ENCODE measurements at places on chromosomes 1 and 21. TPM values are rescaled to one million over a fixed set of nuclear protein-coding genes. Genes with fewer than 3 reads are reported as not detected.

DNA sequence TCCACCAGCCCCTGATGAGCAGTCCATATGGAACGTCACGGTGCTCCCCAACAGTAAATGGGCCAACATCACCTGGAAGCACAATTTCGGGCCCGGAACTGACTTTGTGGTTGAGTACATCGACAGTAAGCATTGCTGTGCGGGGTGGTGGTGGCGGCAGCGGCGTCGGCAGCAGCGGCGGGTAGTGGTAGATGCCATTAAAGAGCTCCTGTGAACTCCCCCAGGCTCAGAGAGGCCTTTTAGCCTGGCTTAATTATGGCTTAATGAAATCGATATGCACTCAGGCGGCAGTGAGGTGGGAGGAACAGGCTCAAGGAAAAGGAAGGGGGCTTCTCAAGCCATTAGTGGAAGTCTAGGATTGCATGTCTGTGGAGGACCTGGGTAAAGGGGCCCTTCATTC lies 41.9 kb upstream of the CNTN2 start:
- DNase-seq: no peak

ITLN2 gene
- total RNA-seq: not detected

DNA sequence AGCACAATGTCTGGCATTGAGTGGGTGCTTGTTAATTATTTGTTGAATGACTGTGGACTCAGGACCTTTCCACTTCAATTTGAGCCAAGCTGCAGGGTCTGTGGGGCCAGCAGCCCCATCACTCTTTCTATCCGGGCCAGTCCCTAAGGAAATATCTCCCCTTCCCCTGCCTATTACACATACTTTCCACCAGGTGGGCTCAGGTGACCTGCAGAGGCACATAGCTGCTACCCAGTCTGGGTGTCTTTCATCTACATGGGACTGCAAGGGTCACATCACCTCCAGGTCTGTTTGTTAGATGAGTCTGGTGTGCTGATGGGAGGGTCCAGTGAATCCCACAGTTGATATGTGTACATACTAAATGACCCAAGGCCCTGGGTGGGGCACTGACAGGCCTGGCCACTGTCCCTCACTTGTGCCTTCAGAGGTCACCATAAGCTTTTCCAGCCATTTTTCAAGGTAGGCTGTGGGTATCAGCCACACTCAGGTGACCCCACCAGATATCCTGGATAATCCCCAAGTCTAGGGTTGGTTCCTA lies 59.5 kb upstream of the KDM4A start:
- no peak for DNase-seq

DNA sequence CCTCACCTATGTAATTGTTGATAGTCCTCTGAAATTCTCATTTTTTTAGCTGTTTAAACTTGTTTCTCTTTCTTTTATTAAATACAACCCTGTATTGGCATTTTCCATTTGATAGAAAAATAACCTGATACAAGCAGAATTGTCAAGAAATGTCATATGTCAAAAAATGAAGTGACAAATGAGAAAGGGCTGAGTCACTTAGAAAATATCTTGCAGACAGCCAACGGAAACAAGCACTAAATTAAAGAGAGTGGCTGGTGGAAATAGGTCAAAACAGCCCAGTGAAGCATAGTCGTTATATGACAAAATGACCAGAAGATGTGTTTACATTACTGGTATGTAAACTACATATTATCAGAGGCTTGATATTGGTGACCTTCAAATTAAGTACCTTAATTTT lies 484.4 kb downstream of the PLA2G4A start:
- DNase-seq: no peak

DNA sequence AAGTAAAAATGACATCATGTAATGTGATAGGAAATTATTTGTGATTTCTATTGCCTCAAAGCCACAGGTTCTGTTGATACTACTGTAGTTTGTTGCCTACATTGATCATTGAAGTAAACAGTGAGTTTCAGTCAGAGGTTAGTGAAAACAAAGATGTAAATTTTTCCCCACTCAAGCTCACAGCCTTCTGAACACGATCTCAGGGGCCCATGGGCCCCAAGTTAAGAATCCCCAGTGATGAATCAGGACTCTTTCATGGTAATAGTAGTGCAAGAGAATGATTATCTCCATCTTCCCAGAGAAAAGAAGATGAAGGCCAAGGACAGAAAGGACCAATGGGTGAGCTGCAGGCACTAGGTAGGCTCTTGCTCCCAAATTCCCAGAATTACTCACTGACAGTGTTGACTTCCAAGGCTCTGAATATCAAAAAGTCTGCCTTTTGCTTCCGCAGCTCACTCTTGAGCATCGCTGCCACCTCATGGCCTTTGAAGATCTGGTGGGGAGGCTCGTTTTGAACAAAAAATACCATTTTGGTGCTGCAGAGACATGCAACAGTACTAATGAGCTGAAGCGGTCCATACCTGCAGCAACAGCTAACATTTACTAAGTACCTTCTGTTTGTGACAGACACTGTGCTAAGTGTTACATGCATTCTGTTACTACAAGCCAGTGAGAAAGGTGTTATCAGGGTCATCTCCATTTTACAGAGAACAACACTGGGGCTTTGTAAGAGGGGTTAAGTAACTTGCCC lies 113.3 kb downstream of the KIAA0319L start:
- DNase-seq: peak; percentile 46

DNA sequence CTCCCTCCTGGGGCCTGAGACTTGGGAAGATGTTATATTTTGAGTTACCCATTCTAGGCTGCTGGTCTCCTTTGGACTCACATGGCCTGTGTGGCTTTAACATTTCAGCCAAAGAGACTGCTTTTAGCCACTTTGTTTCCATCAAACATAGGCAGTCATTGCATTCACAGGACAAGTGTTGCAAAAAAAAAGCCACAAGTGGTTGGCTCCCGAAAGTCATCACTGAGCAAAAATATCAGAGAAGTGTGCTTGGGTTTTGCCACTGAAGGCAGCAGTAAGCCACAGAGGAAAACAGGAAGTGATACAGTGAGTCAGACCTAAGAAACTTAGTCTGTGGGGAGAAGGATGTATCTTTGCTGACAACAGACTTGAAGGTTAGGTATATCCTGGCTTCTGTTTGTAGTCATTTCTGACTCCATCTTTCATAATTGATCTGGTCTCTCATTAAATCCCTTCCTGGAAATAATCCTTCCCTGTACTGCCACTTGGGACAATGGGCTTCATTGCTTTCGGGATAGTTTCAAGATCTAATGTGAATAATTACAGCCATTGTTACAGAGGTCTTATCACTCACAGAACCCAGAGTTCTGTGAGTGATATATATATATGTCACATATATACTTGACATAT lies 80.9 kb downstream of the COLGALT2 start:
- DNase-seq: no peak

MROH7 gene
- not detected for total RNA-seq

GRCh38 chr1:71080230-71080738 lies 551 bp downstream of the ZRANB2 start:
- DNase-seq: no peak

IL6R gene
- 12.4 TPM for total RNA-seq

- DNase-seq: peak; percentile 32
Measured at GRCh38 chr1:225769687-225770086, 7.9 kb upstream of the SRP9 start.

VANGL2 gene
- total RNA-seq: 17.7 TPM

DNA sequence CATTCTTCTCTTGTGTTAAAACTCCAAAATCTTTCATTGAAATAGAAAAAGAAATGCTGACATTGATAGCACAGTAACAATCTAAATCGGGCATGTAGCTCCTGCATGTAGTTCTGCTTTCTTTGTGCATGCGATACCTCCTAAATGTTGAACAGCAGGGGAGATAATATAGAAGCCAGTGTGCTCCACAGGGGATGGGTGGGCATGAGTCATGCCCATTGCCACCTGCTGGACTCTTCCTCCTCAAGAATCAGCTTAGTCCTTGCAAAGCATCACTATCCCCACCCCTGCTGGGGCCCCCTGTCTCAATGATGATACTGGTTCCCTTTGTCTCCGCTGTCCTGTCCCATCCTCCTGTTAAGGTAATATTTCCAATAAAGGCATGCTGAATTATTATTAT lies 203.0 kb downstream of the RWDD3 start:
- DNase-seq: no peak

- no peak for DNase-seq
Measured at GRCh38 chr1:47524272-47524671, 86.4 kb downstream of the FOXD2 start.

DNA sequence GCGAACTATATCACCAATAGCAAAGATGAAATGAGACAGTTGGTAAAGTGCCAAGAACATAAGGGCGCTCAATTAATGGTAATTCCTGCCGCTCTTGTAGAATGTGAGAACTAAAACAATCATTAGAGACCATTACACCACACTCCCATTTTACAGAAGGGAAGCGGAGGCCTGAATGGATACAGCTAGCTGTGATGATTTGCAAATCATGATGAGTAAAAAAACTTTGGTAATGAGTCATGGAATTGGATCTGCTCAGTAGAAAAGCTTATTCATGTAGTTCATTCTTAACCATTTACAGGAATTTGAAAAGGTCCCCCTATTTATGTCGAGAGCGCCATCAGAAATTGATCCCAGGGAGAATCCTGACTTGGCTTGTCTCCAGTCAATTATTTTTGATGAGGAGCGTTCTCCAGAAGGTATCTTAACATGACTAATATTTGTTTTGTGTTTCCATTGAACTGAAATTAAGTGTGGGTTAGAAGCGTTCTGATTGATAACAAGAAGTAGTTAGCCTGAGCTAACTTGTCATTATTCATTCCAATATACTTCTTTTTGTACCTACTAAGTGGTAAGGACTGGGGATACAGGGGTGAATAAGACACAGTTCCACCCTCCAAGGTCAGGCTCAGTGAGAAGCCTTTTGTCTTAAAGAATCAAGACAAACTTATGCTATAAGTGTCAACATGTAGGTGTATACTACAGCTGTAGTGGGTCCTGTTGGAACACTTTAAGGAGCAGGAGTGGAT lies 812 bp downstream of the TTC4 start:
- DNase-seq: no peak

DNA sequence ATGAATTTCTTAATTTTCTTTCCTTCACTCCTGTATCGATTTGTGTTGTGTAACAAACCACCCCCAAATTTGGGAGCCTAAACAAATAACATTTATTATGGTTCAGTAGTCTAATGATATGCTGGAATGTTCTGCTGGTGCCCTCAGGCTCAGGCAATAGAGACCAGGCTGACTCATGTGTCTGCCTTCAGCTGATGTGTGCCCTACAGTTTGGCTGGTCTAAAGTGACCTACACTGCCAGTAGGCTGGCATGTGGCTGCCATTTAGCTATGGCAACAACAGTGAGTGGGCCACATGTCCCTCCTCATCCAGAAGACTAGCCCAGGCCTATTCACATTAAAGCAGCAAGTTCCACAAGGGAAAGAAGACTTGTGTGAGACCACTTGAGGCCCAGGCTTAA lies 115.8 kb downstream of the PTPRC start:
- no peak for DNase-seq

MCOLN2 gene
- total RNA-seq: not detected

SLC9A1 gene
- 34.2 TPM for total RNA-seq

- DNase-seq: no peak
Measured at GRCh38 chr21:31514598-31514997, 144.9 kb upstream of the SOD1 start.

- no peak for DNase-seq
Measured at GRCh38 chr21:39282911-39283310, 30.5 kb downstream of the BRWD1 start.
